ENCODE measurements at places on chromosomes 16 and 17. TPM values are rescaled to one million over a fixed set of nuclear protein-coding genes. Genes with fewer than 3 reads are reported as not detected.

DNA sequence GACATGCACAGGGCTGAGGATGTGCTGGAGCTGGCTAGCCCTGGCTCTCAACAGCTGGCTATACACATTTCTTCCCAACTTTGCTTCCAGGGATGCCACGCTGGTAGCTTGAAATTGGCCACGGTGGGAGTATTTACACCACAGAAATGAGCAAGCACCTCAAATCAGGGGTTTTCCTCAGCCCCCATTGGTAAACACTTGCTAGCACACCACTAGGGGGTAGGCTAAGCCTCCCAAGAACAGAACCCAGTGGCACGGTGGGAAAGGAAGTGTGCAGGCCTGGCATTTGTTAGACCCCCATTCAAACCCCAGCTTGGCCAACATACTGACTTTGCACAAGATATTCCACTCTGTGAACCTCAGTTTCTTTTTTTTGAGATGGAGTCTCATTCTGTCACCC is 12.9 kb downstream of the DRC3 start:
- no peak for DNase-seq

Gene TPSG1
- total RNA-seq: not detected

GRCh38 chr16:87043231-87044031 is 273.8 kb downstream of the C16orf95 start:
- DNase-seq: peak; percentile 78

DNA sequence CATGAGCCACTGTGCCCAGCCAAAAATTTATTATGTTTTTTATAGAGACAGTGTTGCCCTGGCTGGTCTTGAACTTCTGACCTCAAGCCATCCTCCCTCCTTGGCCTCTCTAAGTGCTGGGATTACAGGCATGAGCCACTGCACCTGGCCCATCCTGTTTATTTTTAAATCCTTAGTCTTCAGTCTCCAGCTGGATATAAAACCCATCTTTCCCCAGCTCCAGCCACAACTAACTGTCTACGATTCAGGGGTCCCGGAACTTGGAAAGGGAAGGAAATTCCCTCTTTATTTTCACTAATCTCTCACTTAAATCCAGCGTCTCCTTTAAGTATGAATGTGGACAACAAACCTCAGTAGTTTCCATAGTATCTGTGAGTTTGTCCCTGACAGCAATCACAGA is 62.2 kb downstream of the IQCK start:
- DNase-seq: no peak

Gene MT4
- total RNA-seq: not detected

Gene ZNF768
- 23.9 TPM for total RNA-seq

Gene TAT
- not detected for total RNA-seq

GRCh38 chr17:62150471-62150870 is 85.4 kb upstream of the MED13 start:
- no peak for DNase-seq

DNA sequence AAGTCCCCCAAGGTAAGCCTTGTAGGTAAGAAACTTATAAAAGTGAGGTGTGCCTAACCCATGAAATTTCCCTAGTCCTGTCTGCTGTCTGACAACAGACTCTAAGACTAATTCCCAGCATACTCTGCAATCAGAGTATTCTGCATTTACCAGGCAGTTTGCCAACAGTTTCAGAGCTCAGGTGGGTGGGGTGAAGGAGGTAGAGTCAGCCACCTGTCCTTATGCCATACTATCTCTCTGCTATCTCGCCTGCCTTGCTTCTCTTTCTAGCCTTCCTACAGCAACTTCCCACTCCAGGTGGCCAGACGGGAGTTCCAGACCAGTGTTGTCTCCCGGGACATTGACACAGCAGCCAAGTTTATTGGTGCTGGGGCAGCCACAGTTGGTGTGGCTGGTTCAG is 2.3 kb downstream of the ATP5MC1 start:
- DNase-seq: no peak

Gene SLC35G6
- total RNA-seq: not detected

DNA sequence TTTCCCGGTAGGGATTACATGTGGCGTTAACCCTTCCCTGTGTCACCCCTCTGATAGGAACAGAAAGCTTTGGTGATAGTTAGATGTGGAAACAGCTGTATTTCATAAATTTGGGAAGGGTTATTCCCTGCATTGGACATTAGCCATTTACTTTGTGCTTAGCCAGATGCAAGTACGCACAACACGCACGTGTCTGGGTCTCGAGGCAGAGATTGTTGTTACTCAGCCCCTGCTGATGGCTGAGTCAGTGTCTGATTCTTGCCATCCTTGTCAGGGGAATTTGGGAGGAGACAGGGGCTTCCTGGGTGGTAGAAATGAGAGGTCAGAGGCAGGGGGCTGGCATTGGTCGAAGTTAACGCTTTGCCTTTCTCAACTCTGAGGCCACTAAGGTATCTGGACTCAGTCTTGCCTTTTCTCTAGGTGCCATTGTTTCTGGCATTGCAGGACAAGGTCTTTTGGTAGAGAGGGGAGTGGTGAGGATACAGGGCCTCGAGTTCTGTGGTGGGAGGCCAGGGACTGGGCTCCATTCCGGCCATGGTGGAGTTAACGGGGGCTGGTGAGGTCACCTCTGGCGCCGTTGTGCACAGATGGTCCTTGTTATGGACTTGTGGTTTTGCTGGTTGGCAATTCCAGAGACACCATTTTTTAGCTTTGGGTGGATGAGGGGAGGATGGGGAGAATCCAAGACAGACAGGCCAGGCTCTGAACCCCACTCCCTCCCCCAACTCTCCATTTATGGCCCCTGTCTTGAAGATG is 8.2 kb downstream of the MMP2 start:
- peak; percentile 97 for DNase-seq

GRCh38 chr16:27195941-27196595 is 7.3 kb upstream of the KDM8 start:
- DNase-seq: no peak

DNA sequence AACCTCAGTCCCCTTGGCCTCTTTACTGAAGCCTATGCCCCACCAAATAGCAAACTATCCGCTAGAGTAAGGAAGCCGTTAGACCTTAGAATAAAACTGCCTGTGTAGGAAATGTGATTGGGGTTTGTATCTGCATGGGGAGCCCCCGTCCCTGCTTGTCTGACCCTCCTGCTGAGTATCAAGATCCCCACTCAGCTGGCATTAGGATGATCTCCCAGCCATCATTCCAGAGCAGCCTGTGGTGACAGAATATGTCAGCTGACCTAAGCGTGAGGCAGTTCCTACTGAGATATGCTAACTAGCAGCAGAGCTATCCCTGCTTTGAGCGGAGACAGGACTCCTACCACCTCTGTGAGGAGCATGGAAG is 645 bp upstream of the GFOD2 start:
- DNase-seq: peak; percentile 67

Gene JUP
- 13.2 TPM for total RNA-seq

GRCh38 chr17:82392941-82393340 is 21.4 kb downstream of the UTS2R start:
- no peak for DNase-seq

- peak; percentile 61 for DNase-seq
Observed at GRCh38 chr17:82545071-82545462, 25.5 kb downstream of the FOXK2 start.

GRCh38 chr17:17950806-17951205 is 21.4 kb downstream of the TOM1L2 start:
- no peak for DNase-seq

DNA sequence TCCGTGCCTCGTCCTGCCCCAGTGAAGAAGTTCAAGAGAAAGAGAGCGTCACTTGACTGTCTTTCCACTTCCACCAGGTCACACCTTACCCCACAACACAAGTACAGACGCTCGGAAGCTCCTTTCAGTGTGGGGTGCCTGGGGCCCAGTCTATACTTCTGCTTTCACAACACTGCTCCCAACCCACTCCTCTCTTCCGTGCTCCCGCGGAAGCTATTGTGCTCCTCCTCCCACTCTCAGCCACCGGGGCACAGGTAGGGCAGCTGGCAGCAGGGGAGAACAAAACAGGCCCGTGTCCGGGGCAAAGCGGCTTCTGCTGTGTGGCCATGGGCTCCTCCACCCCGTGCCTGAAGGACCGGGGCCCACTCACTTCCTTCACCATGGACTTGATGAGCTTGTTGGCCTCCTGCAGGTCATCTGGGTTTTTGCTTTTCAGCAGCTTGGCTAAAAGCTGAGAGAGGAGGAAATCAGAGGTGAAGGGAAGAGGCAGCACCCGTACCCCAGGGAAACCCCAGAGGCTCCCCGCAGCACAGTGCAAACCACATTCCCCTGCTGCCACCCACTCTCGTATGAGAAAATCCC is 18.9 kb downstream of the GGA3 start:
- no peak for DNase-seq

Gene TNFSF13
- total RNA-seq: 1.5 TPM

- DNase-seq: no peak
Observed at GRCh38 chr17:36503456-36504155, 17.1 kb downstream of the ZNHIT3 start.

DNA sequence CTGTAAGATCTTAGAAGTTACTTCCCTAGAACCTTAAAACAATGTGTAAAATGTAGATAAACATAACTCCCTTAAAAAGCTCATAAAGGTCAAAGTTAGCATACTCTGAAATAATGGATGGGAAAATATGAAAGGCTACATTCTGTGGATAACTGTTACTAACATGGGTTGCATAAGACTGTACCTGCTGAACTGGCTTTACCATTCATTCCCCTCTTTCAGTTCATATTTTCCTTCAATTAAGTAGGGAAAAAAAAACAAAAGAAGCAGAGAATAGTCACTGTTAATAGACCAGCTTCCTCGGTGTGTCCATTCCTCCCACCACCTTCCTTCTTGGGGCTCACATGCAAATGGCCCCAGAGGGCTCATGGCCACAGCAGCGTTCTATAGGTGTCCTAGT is 7.5 kb upstream of the MEIOB start:
- no peak for DNase-seq

Gene CDIPT
- 99.6 TPM for total RNA-seq

DNA sequence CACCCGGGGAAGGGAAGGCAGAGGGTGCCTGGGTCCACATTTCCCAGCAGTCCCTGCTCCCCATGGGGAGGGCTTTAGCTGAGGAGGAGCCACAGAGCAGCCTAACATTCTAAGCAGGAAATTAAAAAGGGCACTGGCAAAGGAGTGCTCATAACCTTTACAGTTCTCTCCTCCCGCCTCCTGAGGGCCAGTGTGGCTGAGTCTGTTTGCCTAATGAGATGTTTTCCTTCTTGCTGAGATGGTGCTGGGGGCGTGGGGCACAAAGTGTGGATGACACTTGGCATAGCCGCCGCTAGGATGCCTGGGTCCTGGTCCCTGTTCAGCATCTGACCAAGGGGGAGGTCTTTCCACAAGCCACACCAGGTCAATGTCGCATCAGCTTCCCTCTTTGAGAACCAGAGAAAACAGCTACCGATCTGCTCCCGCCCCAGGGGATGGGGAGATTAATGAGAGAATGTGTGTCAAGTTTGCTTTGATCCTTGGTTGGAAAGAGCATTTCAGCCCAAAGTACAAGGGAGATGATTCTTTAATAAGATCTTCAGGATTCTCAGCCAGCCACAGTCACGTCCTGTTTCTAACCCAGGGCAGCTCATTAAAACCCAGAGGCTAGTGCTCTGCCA is 5.8 kb downstream of the KIF18B start:
- DNase-seq: no peak

Gene CDK3
- 1.3 TPM for total RNA-seq

Gene FBXW10B
- total RNA-seq: 0.50 TPM

GRCh38 chr17:1201132-1201702 is 21.4 kb upstream of the ABR start:
- no peak for DNase-seq

Gene B4GALNT2
- under 0.01 TPM for total RNA-seq

- no peak for DNase-seq
Observed at GRCh38 chr16:6009151-6009550, 911.6 kb upstream of the EEF2KMT start.

Gene GPR139
- not detected for total RNA-seq

Gene ABCC11
- total RNA-seq: 0.17 TPM

DNA sequence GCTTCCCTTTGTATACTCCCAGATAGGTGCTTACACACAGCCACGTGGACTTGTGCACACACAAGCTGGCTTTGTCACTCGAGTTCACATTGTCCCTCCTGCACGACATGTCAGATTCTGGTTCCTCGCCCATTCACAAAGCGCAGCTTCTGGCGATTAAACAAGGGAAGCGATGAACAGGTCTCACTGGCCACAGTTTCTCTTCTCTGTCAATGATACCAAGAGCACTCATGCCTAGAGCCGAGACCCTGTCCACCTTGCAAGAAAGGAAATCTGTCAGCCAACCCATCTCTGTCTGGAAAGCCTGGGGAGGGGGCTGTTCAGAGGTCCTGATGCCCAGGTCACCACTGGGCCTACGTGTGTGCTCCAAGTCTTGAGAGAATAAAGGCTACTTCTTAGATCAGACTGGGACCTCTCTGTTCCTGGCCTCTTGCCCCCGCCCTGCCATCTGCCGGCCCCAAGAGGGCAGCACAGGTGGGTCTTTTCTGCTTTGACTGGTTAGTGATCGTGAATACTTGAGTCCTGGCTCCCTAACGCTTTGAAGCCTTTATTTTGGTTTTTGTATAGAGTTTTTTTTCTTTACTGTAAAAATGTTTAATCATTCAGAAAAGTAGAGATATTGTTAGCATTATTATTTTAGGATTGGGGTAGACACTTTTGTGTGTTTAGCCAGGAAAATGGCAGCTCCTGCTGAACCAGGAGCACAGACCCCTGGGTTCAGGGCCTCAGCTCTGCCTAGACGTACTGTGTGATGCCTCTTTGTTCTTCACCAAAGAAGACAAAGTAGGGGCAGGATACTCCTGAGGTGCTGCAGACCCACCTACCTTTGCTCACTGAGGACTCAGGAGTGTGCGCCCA is 104.7 kb downstream of the MRM1 start:
- DNase-seq: peak; percentile 4

DNA sequence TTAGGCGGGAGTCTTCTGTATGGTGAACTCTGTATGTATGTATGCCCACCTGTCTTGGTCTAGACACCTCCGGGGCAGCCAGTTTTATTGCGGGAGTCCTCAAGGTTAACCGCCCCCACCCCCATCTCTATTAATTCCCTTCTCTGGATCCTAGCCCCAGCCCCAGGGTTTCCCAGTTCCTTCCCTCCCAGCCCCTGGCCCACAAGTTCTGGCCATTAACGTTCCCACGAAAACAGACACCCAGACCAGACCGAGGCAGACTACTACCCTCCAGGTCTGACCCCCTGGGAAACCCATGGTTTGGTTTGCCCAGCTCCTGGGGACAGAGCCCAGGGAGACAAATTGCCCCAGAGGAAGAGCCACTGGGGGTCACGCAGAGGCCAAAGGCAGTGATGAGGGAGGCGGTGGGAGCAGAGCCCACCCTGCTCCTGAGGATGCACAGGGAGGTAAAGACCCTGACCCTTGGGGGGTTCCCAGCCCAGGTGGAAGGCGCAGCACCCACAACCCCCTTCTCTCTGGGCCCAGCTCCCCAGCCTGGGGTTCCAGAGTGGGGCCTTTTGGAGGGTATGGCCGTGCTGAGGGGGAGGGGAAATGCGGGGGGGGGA is 8.5 kb downstream of the TBKBP1 start:
- no peak for DNase-seq

Data from fibroblast of lung (primary cell).